ENCODE measurements at places on chromosomes 1 and 21.

GRCh38 chr1:223011505-223011856, 131.6 kb downstream of the TLR5 start:
- DNase-seq: no peak

DNA sequence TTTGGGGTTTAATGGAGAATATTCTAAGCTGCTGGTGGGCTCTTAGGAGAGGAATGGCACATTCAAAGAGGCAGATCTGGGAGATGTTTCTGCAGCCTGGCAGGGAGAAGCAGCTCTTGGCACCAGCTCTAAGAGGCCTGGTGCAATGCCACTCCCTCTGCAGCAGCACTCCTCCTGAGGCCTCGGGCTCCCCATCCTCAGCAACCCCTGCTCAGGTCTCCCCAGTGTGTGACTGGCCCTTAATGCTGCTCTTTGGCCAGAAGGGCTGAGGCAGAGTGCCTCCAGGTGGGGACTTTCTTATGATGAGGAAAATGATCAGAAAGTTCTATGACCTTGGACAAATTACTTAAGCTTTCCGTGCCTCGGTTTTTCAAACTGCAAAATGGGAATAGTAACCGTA, 55.5 kb downstream of the MAB21L3 start:
- DNase-seq: no peak

GRCh38 chr1:29630756-29631155, 394.4 kb downstream of the PTPRU start:
- DNase-seq: no peak

DNA sequence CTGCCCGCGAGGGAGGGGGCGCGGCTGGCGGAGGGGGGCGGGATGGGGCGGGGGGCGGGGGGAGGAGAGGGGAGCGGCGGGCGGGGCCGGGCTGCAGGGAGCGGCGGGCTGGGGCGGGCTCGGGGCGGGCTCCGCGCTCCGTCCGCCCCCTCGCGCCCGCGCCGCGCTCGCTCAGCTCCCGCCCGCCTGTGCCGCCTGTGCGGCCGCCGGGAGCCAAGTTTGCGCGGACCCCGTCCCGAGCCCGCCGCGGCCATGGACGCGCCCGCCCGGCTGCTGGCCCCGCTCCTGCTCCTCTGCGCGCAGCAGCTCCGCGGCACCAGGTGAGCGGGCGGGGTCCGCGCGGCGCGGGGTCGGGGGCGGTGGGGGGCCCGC, at the start of gene GABRD:
TSS of gene GABRD (plus strand) at position 174 of the 372 bp plus-strand sequence. CDS start at position 253, 79 bp downstream.
- DNase-seq: no peak

GRCh38 chr1:48089356-48089891, 92.2 kb upstream of the TRABD2B start:
- no peak for DNase-seq

GRCh38 chr1:87410776-87411480, 82.2 kb downstream of the LMO4 start:
- no peak for DNase-seq

- no peak for DNase-seq
These were observed 27.3 kb upstream of the RLF start for GRCh38 chr1:40133839-40134238.

GRCh38 chr21:31142600-31142999, 104.3 kb upstream of the KRTAP19-8 start:
- no peak for DNase-seq

DNA sequence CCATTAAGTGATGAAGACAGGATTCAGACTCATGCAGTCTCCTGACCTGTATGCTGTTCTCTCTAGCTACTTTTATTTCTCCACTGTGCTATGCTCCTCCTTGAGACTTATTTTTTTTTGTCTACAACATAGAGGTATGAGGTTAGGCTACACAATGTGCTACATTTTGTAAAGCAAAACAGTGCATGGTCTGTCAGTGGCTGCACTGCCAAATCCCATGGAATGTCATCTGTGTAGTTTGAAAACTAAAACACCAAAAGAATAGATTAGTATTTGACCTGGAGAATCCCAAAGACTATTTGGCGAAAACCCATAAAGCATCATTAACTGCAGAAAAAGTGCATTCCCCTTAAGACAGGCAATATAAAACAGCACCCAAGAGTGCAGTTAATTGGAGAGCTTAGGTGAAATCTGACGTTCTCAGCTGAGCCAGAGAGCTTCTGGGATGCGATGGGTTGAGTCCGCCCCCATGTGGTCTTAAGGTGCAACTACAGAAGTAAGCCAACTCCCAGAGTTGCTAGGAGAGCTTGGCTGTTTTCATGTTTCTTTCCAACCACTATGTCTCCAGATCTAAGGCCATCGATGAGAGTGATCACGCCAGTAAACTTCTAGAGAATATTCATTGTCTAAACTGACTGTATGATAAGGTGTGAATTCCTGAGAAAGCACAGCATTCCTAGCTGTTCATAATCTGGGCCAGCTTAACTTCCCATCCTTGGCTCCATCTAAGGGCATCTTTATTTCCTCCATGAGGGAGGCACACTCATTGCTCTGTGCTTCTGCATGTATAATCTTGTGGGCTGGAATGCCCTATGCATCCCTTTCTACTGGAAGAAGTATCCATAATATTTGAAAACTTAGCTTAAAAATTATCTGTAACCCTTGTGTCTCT, 20.7 kb upstream of the CYP2J2 start:
- DNase-seq: peak; percentile 20

GRCh38 chr1:228100822-228101613, 2.1 kb downstream of the C1orf35 start:
- DNase-seq: no peak

DNA sequence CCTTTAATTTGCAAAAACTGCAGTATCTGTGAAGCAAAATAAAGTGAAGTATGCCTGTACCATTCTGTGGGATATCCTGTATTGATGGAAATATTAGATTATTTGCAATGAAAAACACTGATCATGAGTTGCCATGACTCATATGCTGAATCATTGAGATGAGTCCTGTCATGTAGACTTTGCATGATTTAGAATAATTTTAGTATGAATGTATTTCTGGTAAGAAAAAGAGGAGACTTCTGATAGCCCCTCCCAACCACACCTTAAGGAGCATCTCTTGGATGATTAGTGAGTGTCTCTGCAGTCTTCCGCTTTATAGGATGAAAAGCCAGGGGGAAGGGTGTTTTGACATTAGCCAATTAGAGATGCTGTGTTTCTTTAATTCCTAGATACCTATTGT, 55.2 kb upstream of the PTGS2 start:
- no peak for DNase-seq

GRCh38 chr1:15100121-15100879, 53.2 kb upstream of the TMEM51 start:
- no peak for DNase-seq

DNA sequence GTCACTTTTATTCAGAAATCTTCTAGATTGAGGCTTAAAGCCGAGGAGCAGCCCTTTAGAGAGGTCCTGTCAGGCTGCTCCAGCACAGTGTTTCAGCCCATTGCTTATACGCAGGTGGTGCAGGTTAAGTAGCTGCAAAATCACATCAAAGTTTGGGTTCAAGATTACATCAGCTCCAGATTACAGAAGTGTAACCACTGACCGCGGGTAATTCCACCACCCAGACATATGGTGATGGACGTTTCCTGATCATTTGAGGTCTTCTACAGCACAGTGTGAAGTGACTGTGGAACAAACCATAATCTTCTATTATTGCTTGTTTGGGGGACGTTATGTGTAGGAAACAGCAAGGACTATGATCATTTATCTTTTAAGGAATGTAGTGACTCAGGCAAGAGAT, 11.8 kb downstream of the C1orf115 start:
- DNase-seq: no peak

GRCh38 chr1:116178837-116179236, 67.6 kb downstream of the MAB21L3 start:
- DNase-seq: no peak

- no peak for DNase-seq
These were observed 75.1 kb upstream of the NEGR1 start for GRCh38 chr1:72357411-72357810.

- DNase-seq: no peak
These were observed 14.0 kb upstream of the GBP5 start for GRCh38 chr1:89286549-89287180.

GRCh38 chr1:60575326-60575977, 501.9 kb upstream of the C1orf87 start:
- no peak for DNase-seq

- no peak for DNase-seq
These were observed 5.2 kb upstream of the NGF start for GRCh38 chr1:115343200-115343737.

- DNase-seq: no peak
These were observed 5.5 kb downstream of the ETNK2 start for GRCh38 chr1:204146309-204146708.

DNA sequence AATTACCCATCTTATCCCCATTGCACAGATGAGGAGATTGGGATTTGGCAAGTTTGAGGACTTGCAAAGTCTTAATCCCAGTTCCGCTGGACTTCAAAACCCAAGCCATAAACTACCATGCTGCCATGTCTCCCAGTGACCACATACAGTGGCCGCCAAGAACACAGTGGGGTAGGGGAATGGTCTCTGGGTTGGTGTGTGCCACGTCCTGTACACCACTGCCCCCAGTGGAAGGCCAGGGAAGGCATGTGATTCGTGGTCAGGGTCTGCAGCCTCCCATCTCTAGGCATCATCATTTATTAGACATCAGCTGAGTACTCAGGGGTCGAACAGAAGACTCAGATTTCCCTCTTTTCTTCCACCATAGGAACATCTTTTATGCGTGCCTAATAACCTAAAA, 76.0 kb downstream of the MAN1C1 start:
- DNase-seq: no peak

DNA sequence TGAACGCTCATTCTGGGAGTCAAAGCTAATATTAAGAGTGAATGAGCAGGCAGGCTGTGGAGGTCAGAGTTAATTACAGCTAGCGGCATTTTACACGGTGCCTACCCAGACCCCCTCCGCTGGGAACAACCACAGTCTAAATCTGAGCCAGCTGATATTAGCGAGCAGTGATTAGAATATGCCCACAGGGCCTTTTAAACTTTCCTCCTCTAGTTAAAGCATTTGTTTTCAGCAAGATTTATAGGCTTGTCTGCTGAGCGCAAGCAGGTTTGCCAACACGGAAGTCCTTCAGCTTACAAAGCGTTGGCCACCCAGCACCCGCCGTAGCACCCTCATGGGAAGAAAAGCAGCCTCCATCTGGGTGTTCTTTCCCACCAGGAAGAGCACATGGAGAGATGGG, 72.1 kb downstream of the LMX1A start:
- DNase-seq: no peak

GRCh38 chr1:181208967-181209366, 120.5 kb downstream of the IER5 start:
- DNase-seq: no peak

GRCh38 chr1:65525266-65526048, 105.0 kb downstream of the LEPR start:
- no peak for DNase-seq

- no peak for DNase-seq
These were observed 12.5 kb upstream of the KCNA2 start for GRCh38 chr1:110618668-110619067.

DNA sequence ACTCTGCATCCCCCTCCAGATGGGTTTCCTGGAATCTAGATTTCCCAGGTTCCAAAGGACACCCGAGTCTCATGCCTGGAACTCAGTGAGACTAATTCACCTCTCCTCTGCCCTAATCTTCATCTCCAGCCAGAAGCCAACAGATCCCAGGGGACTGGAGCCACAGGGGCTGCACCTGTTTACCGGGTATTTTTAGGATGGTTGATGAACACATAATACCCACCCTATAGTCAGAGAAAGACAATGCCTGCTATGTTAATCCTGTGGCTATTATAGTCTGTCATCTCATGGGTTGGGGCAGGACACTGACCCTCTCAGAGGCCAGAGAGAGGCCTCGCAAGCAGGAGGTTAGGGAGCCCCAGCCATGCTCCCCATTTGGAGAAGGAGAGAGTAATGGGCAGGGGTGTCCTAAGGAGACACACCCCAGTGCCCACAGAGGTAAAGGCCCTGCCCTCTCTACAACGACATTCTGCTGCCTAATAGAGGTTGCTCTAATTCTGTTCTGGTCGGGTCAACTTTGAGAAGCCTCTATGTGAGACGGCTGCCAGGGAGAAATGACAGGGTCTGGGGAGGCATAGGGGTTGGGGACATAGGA, 1.0 kb upstream of the TNNI1 start:
- DNase-seq: no peak
